ENCODE measurements at places on chromosomes 1 and 21. TPM values are rescaled to one million over a fixed set of nuclear protein-coding genes. Genes with fewer than 3 reads are reported as not detected.

LCE1E gene
- total RNA-seq, result not detected

SLC27A3 gene
- 18.1 TPM for total RNA-seq

PLCH2 gene
- total RNA-seq, result 1.0 TPM

CFAP141 gene
- total RNA-seq, result not detected

HTR1D gene
- not detected for total RNA-seq

ZYG11A gene
- total RNA-seq, result 1.8 TPM

FAM72D gene
- total RNA-seq, result 5.6 TPM

DDAH1 gene
- total RNA-seq, result 33.7 TPM

DENND2D gene
- 20.7 TPM for total RNA-seq

SLAMF8 gene
- 1.2 TPM for total RNA-seq

SLAMF7 gene
- 1.0 TPM for total RNA-seq

PARS2 gene
- 3.1 TPM for total RNA-seq

LRRC38 gene
- not detected for total RNA-seq

COL11A1 gene
- 0.42 TPM for total RNA-seq

HFM1 gene
- 2.8 TPM for total RNA-seq

FAM72B gene
- total RNA-seq, result 10.0 TPM
